Activated T-cell treated with anti-CD3 and anti-CD28 coated beads, Interleukin-2, amount 50 U/mL, for 72 hours (primary cell): ENCODE measurements at places on chromosomes 4 and X. TPM values are rescaled to one million over a fixed set of nuclear protein-coding genes. Genes with fewer than 3 reads are reported as not detected.

TCEAL6 gene
- total RNA-seq = not detected

TNMD gene
- total RNA-seq = not detected

ANK2 gene
- 7.1 TPM for total RNA-seq

AMOT gene
- 1.3 TPM for total RNA-seq

MAGEB17 gene
- total RNA-seq = not detected

PRRG3 gene
- total RNA-seq = not detected

SCML2 gene
- total RNA-seq = 3.0 TPM

GRCh38 chr4:152659806-152660205 lies 20.0 kb downstream of the TMEM154 start:
- no peak overlapping the region for H3K4me3 ChIP-seq
- H3K27ac ChIP-seq = no peak overlapping the region
- no peaks in the 10 kb centered on the region for H3K27me3 ChIP-seq

DNA sequence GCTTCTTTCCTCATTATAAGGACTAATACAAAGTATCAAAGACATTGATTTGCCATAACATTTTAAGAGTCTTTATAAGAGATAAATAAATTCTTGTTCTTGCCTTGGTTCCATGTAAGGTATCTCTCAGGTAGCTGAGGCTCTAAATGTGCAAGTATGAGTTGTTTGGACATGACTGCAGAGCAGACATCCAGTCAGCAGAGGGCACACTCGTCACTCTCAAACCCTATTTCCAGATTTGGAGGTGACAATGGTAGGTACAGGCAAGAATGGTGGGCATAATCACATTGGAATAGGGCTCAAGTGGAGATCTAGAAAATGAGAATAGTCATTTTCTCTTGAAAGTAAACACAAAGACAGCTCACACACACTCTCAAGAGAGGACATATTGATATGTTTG lies 133.3 kb upstream of the ZIC3 start:
- no peak overlapping the region for H3K4me3 ChIP-seq
- peaks cover 4% of the 10 kb centered on the region for H3K36me3 ChIP-seq
- peaks cover 4% of the 10 kb centered on the region for H3K4me1 ChIP-seq
- H3K27ac ChIP-seq = no peak overlapping the region
- peak; percentile 17 for DNase-seq

- H3K4me3 ChIP-seq = no peak overlapping the region
- H3K4me1 ChIP-seq = no peaks in the 10 kb centered on the region
- no peaks in the 10 kb centered on the region for H3K36me3 ChIP-seq
- H3K27me3 ChIP-seq = peaks cover 36% of the 10 kb centered on the region
Measured at GRCh38 chrX:10197279-10198210, 40.8 kb downstream of the CLCN4 start.

GRCh38 chr4:162149644-162150043 lies 14.2 kb downstream of the FSTL5 start:
- no peaks in the 10 kb centered on the region for H3K36me3 ChIP-seq
- no peaks in the 10 kb centered on the region for H3K4me1 ChIP-seq
- H3K27ac ChIP-seq = no peak overlapping the region
- H3K27me3 ChIP-seq = no peaks in the 10 kb centered on the region
- DNase-seq = no peak

DNA sequence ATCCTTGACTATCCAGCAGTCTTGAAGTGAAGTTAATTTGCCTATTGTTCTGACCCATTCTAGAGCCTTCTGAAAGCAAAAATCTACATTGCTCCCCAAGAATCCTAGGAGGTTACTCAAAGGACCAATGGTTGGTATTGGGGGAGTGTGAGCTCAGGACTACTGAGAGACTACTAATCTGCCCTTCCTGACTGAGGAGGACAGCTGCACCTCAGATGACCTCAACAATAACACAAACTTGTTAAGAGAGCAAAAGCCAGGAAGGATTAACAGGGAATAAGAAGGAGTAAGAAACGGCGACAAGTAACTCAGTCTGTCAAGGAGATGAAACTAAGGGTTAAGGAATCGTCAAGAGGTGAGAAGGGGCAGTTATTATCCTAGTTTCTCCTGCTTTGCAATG lies 43.4 kb downstream of the IDS start:
- H3K4me3 ChIP-seq = no peak overlapping the region
- no peak overlapping the region for H3K27ac ChIP-seq
- no peaks in the 10 kb centered on the region for H3K36me3 ChIP-seq

GRCh38 chr4:8725845-8726244 lies 133.3 kb downstream of the CPZ start:
- no peak overlapping the region for H3K27ac ChIP-seq
- no peak for DNase-seq
- no peaks in the 10 kb centered on the region for H3K27me3 ChIP-seq
- no peaks in the 10 kb centered on the region for H3K36me3 ChIP-seq
- no peak overlapping the region for H3K4me3 ChIP-seq
- no peaks in the 10 kb centered on the region for H3K4me1 ChIP-seq

DNA sequence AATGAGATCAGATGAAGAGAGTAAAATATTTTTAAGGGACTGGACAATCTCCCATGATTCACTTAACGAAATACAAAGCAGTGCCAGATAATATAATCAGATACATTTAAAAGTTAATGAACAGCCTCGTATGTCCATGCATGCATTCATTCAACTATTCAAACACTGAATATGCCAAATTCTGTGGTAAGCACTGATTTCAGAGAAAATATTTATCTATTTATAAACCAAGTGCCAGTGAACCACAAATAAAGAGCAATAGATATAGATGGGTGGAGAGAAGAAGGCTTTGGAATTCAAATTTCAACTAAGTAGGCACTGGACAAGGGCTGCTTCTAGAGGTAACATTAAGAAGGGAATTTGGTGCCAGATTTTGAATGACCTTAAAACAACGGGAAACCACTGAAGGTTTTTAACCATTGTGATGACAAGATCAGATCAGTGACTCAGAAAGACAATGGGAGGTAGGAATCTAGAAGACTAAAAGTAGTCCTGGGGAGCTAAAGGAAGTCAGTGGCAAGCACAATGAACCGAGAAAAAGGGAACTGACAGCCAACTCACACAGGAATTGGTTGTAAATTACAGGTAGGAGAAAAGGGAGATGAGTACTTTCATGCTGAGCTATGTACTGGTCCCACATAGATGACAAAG lies 14.2 kb downstream of the ELOVL6 start:
- DNase-seq = no peak
- H3K4me3 ChIP-seq = no peak overlapping the region
- peaks cover 11% of the 10 kb centered on the region for H3K4me1 ChIP-seq
- H3K27ac ChIP-seq = peak overlapping the region; percentile 5

DNA sequence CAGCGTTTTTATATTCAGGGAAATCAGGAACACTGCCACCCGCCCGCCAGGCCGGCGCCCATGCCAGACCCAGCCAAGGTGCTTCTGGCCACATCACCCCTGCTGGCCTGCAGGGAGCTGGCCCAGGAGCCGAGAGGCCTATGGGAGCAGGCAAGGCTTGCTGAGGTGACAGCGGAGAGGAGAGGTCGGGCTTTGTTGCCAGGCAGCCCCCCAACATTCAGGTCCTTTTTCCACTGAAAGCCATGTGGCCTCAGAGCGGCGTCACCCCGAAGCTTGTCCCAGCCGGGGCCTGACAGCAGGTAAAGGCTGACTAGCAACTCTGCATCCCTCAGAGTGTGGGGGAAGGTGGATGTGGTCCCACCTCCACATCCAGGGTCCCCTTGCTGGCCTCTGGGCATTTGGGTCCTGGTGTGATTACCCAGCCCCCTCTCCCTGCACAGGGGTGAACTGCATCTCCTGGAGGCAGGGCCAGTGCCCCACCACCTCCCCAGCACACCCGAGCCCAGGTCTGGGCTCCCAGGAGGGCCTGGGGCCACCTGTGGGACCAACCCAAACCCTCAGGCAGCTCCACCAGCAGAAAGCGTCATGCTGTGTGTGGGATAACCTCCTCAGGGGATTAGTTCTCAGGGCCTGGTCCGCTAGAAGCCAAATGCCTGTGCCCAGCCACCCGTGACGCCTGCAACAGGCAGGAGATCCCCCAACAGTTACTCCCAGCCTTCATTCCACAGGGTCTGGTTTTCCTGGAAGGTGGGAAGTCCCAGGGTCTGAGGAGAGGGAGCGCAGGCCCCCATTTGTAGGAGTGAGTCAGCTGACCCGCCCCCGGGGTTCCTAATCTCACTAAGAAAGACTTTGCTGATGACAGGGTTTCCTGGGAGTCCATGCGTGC lies at the start of gene PDE6B:
PDE6B (plus strand) TSS at position 869 of the 886 bp plus-strand sequence. CDS start 54 bp downstream, outside the sequence.
- no peak within 1 kb of the TSS for H3K27ac ChIP-seq
- no peaks in the 10 kb centered on the region for H3K36me3 ChIP-seq
- no peak for DNase-seq
- H3K4me1 ChIP-seq = no peaks in the 10 kb centered on the region
- H3K4me3 ChIP-seq = no peak within 1 kb of the TSS

DNA sequence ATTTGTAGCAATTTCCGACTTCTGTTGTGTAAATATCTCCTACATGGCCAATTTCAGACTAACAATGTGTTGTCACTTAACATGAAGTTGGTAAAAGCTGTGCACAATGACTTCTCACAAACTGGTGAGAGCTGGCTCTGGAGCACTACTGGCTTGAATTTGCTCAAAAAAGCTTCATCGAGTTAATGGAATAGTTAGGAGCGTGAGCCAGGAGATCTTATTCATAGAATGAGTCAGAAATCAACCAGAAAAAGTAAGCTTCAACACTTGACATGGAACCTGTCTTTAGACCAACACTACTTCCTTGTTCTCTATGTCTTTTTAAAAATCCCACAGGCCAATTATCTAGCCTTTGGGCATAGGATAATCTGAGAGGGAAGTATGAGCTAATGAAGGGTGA lies 7.9 kb upstream of the CHRDL1 start:
- H3K36me3 ChIP-seq = no peaks in the 10 kb centered on the region
- no peak overlapping the region for H3K27ac ChIP-seq
- no peaks in the 10 kb centered on the region for H3K4me1 ChIP-seq
- DNase-seq = no peak
- H3K4me3 ChIP-seq = no peak overlapping the region
- peaks cover 17% of the 10 kb centered on the region for H3K27me3 ChIP-seq

- peaks cover 7% of the 10 kb centered on the region for H3K4me1 ChIP-seq
- H3K4me3 ChIP-seq = no peak overlapping the region
- no peak overlapping the region for H3K27ac ChIP-seq
- DNase-seq = no peak
- peaks cover 2% of the 10 kb centered on the region for H3K36me3 ChIP-seq
Measured at GRCh38 chr4:102281171-102281839, 64.0 kb downstream of the SLC39A8 start.

- no peak overlapping the region for H3K4me3 ChIP-seq
- H3K27me3 ChIP-seq = peaks cover 17% of the 10 kb centered on the region
- no peaks in the 10 kb centered on the region for H3K4me1 ChIP-seq
- no peak overlapping the region for H3K27ac ChIP-seq
Measured at GRCh38 chrX:149648932-149649331, 17.3 kb upstream of the TMEM185A start.

GRCh38 chrX:128676651-128677050 lies 624.4 kb upstream of the ACTRT1 start:
- peaks cover 5% of the 10 kb centered on the region for H3K27me3 ChIP-seq
- no peak for DNase-seq
- no peak overlapping the region for H3K4me3 ChIP-seq
- peaks cover 1% of the 10 kb centered on the region for H3K36me3 ChIP-seq
- H3K4me1 ChIP-seq = no peaks in the 10 kb centered on the region

GRCh38 chr4:121448231-121448630 lies 67.4 kb upstream of the QRFPR start:
- peaks cover 6% of the 10 kb centered on the region for H3K27me3 ChIP-seq
- no peak overlapping the region for H3K27ac ChIP-seq
- H3K36me3 ChIP-seq = no peaks in the 10 kb centered on the region
- no peaks in the 10 kb centered on the region for H3K4me1 ChIP-seq

GRCh38 chr4:152209772-152210493 lies 326.0 kb downstream of the FBXW7 start:
- H3K27me3 ChIP-seq = no peaks in the 10 kb centered on the region
- H3K27ac ChIP-seq = no peak overlapping the region
- H3K36me3 ChIP-seq = no peaks in the 10 kb centered on the region
- DNase-seq = no peak
- no peak overlapping the region for H3K4me3 ChIP-seq
- no peaks in the 10 kb centered on the region for H3K4me1 ChIP-seq

GRCh38 chr4:127776620-127777019 lies 5.5 kb upstream of the HSPA4L start:
- H3K4me3 ChIP-seq = no peak overlapping the region
- H3K4me1 ChIP-seq = peaks cover 7% of the 10 kb centered on the region
- peaks cover 67% of the 10 kb centered on the region for H3K27me3 ChIP-seq
- no peak overlapping the region for H3K27ac ChIP-seq
- no peak for DNase-seq

DNA sequence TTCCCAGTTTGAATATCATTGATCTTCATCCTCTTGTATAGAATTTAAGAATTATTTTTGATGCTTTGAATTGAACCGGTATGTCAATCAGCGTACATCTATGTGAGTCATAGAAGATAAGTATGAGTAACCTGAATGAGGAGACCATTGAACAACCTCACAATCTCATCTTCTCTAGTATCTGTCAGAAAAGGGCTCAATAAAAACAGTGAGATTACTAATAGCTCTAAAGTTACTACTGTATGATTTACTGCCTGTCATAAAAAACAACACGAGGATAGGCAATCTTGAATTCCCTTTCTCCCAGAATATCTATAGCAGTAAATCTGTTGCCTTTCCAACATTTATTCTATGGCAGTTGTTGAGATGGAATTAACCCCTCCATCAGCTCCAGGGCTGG lies 36.1 kb downstream of the PHOX2B start:
- peaks cover 7% of the 10 kb centered on the region for H3K27me3 ChIP-seq
- H3K4me3 ChIP-seq = no peak overlapping the region
- no peaks in the 10 kb centered on the region for H3K36me3 ChIP-seq
- DNase-seq = no peak
- H3K27ac ChIP-seq = no peak overlapping the region

- DNase-seq = no peak
- H3K36me3 ChIP-seq = peaks cover 24% of the 10 kb centered on the region
- no peak overlapping the region for H3K4me3 ChIP-seq
- H3K27me3 ChIP-seq = peaks cover 4% of the 10 kb centered on the region
- H3K27ac ChIP-seq = no peak overlapping the region
Measured at GRCh38 chrX:81286608-81287007, 84.7 kb downstream of the SH3BGRL start.

- no peak overlapping the region for H3K4me3 ChIP-seq
- no peaks in the 10 kb centered on the region for H3K4me1 ChIP-seq
- no peak overlapping the region for H3K27ac ChIP-seq
- H3K36me3 ChIP-seq = no peaks in the 10 kb centered on the region
- peaks cover 7% of the 10 kb centered on the region for H3K27me3 ChIP-seq
Measured at GRCh38 chrX:98379134-98379533, 1495.4 kb downstream of the RPA4 start.

- no peak overlapping the region for H3K4me3 ChIP-seq
- H3K27me3 ChIP-seq = no peaks in the 10 kb centered on the region
- DNase-seq = no peak
Measured at GRCh38 chr4:39596971-39597370, 41.7 kb downstream of the SMIM14 start.

- no peaks in the 10 kb centered on the region for H3K27me3 ChIP-seq
- no peak for DNase-seq
- peak overlapping the region; percentile 97 for H3K4me3 ChIP-seq
- peaks cover 59% of the 10 kb centered on the region for H3K4me1 ChIP-seq
Measured at GRCh38 chr4:173170182-173170778, 1.7 kb downstream of the GALNT7 start.
